ENCODE measurements at places on chromosomes 4 and X.

- no peak for DNase-seq
Measured at GRCh38 chr4:170137466-170137865, 47.7 kb upstream of the AADAT start.

- no peak for DNase-seq
Measured at GRCh38 chr4:108703370-108703769, 53.0 kb downstream of the OSTC start.

GRCh38 chr4:162016991-162017390 lies 146.8 kb downstream of the FSTL5 start:
- DNase-seq, result no peak

DNA sequence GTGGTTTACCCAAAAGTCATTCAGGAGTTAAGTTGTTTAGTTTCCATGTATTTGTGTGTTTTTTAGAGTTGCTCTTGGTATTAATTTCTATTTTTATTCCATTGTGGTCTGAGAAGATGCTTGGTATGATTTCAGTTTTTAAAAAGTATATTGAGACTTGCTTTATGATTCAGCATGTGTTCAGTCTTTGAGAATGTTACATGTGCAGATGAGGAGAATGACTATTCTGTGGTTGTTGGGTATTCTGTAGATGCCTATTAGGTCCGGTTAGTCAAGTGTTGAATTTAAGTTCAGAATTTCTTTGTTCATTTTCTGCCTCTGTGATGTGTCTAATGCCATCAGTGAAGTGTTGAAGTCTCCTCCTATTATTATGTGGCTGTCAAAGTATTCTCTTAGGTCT lies 249.4 kb downstream of the ARHGAP10 start:
- peak; percentile 34 for DNase-seq

GRCh38 chr4:1460967-1461868 lies 55.0 kb upstream of the NKX1-1 start:
- no peak for DNase-seq

GRCh38 chr4:59869056-59869455 lies 1331.1 kb upstream of the ADGRL3 start:
- no peak for DNase-seq

GRCh38 chr4:173226401-173226888 lies 57.8 kb downstream of the GALNT7 start:
- no peak for DNase-seq

GRCh38 chrX:98068024-98068580 lies 1184.4 kb downstream of the RPA4 start:
- no peak for DNase-seq

GRCh38 chrX:39688576-39689375 lies 409.0 kb downstream of the BCOR start:
- peak; percentile 59 for DNase-seq

DNA sequence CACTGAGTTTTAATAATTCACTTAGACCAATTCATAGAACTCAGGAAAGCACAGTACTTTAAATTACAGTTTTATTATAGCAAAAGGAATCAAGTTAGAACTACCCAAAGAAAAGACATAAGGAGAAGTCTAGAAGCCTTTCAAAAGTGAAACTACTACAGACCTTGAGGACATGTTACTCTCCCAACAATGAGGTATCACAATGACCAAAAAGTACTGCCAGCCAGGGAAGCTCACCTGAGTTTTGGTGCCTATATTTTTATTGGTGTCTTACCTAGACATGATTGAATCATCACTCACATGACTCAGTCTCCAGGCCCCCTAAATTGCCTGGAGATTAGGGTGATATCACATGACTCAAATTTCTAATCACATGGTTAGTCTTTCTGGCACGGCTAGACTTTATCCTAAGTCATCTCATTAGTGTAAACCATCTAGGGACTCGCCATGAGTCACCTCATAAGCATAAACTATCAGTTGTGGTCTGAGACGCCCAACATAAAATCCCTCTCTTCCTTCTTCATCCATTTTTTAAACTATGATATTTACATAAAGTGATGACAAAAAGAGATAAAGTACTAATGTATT lies 372.3 kb downstream of the TMA16 start:
- DNase-seq, result no peak

DNA sequence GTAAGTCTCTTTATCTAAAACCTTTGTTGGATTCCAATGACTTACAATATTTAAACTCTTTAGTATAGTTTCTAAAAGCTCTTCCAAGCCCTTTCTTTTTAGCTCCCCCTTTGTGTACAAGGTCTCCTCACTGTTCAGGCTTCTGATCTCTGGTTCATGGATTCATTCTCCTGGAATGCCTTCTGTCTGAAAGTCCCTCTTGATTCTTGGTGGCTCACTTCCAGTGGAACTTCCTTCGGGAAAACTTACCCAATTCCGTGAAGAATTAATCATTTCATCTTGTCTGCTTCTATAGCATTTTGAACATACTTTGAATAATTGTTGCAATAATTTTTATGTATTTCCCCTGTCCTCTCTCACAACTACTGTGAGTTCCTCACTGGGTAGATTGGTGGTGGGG lies 3.6 kb downstream of the ARHGAP24 start:
- no peak for DNase-seq

DNA sequence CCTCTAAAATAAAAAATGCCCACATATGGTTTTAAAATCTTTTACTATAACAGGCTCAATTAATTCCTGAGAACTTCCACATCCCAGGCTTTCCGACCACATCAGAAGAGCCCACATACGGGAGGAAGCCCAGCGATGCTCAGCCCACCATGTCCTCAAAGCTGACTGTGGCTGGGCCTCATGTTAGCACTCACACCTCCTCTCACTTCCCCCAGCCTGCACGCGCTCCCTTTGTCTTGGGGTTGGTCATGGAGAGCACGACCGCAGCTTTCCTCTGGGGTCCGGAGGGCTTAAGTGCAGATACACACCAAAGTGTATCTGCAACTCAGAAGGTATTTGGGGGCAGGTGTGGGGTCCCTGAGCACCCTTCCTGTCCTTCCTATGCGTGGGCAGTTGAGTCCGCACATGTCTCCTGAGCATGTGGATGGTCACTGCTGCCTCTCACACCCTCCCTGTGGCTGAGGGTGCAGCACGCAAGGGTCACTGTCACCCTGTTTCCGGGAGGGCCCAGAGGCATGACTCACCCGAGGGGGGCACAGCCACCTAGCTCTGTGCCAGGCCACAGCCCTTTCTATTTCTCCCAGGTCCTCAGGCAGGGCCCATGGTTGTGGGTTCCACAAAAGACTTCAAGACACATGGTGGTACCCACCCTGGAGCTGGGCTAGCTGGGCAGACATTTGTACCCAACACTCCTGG lies 21.2 kb downstream of the WDR1 start:
- no peak for DNase-seq

DNA sequence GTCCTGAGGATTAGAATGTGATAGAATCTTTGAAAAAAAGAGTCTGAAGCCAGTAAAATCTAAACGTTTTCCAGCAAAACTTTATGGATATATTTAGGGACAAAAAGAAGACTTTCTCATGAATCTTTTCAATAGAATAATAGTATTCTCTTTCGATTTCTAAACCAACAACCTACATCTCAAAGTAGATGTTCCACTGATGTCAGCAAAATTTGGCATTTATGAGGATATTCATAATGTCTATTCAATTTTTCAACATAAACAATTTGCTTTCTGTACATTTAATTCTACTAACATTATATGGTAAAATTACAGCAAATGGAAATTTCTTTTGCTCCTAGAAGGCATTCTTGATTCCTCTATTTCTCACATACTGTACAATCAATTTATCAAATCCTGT lies 886.5 kb downstream of the CENPC start:
- DNase-seq, result no peak

DNA sequence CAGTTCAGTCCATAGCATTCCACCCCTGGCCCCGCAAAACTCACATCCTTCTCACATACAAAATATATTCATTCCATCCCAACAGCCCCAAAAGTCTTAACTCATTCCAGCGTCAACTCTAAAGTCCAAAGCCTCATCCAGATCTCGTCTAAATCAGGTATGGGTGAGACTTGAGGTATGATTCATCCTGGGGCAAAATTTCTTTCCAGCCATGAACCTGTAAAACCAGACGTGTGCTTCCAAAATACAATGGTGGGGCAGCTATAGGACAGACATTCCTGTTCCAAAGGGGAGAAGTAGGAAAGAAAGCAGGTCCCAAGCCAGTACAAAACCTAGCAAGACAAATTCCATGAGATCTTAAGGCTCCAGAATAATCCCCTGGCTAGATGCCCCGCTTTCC lies 76.9 kb downstream of the CLDN34 start:
- DNase-seq, result no peak

DNA sequence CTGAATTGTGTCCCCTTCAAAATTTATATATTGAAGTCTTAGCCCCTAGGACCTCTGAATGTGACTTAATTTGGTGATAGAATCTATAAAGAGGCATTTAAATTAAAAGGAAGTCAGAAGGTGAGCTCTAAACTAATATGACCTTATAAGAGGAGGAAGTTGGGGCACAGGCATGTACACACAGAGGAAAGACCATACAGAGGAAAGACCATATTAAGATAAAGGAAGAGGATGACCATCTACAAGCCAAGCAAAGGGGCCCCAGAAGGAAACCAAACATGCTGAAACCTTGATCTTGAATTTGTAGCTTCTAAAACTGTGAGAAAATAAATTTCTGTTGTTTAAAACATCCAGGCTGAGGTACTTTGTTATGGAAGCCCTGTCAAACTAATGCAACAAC lies 26.9 kb upstream of the CYBB start:
- no peak for DNase-seq

DNA sequence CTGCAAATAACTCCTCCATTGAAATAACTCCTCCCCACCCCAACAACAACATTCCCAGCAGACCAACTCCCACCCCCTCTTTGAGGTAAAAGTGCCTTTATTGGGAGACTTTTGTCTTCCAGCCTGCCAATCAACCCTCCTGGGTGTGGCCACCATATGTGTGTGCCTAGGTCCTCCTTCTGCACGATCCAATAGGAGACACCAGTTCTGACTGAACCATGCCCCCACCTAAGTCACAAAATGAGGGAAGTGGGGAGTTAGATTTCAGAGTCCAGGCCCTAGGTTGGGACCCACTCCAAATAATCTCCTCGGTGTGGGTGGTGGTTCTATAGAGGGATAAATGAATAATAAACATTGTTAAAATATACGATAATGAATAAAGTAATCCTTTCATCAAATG lies 3.0 kb downstream of the PLP2 start:
- DNase-seq, result no peak

DNA sequence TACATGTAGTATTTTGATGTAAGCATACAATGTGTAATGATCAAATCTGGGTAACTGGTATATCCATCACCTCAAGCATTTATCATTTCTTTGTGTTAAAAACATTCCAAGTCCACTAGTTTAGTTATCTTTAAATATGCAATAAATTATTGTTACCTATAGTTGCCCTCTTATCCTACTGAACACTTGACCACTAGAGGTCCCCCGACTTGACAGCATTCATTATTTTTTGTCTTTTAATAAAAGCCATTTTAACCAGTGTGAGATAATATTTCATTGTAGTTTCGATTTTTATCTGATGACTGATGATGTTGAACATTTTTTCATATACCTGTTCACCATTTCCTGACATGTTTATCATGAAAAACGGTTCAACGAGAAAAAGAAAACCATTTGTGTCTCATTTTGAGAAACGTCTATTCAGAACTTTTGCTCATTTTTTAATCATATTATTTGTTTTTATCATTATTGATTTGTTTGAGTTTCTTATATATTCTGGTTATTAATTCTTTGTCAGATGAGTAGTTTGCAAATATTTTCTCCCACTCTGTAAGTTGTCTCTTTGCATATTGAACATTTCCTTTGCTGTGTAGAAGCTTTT lies 199.0 kb upstream of the CXXC4 start:
- DNase-seq, result no peak

DNA sequence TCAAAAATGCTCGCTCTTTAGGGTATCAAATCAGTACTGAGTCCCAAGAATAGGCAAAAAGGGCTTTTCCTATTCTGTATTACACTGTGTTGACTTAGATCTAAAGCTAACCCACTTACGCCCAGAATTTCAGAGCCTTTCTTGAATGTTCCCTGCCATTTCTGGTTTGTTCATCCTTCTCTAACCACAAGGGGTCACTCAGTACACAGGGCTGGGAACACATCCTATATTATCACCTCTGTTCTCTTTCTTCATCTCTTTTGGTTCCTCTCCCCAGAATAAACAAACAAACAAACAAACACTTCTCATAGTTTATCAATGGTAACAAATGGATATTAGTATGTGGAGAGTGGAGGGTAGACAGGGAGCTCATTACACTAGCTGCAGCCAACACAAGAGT lies 25.5 kb upstream of the MORC4 start:
- DNase-seq, result peak; percentile 24

GRCh38 chr4:14431155-14432134 lies 570.8 kb upstream of the CPEB2 start:
- DNase-seq, result peak; percentile 7

- no peak for DNase-seq
Measured at GRCh38 chrX:24515447-24515846, 50.4 kb downstream of the PDK3 start.

DNA sequence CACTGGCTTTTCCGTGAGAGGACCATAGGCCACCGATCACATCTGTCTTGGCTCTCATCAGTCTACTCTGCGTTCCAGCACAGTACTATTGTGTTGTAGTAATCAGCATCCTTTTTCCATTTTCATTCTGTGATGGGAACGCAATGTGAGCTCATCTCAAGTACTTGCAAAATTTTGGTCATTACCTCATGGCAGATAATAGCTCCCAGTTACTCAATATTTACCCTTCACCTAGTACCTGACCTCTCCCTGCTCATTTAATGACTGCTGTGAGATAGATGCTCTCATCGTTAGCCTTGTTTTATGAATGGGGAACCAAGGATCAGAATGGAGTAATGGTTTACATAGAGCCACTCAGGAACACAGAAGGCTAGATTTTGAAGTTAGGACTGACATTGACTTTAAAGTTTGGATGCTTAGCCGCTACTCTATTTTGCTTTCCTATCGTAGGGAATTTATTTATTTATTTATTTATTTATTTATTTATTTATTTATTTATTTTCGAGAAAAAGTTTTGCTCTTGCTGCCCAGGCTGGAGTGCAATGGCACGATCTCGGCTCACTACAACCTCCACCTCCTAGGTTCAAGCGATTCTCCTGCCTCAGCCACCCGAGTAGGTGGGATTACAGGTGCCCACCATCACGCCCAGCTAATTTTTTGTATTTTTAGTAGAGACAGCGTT lies 6.5 kb upstream of the GPR101 start:
- no peak for DNase-seq

DNA sequence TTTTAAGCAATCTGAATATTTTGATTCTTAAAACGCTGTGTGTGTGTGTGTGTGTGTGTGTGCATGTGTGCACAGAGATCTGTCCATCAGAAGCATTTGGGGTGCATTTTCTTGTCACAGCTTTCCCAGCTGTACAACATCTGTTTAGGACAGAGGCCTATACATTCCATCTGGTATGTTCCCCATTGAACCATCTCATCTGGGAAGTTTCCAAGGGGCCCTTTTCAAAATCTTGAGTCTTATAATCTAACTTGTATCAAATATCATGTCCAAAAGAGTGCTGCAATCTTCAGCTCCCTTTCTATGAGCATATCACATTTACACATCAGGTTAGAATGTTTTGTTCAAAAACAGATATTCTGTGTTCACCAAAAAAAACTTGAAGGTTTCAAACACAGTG lies 16.5 kb upstream of the MID1 start:
- no peak for DNase-seq

- no peak for DNase-seq
Measured at GRCh38 chr4:140720387-140721304, 35.5 kb downstream of the TBC1D9 start.

- no peak for DNase-seq
Measured at GRCh38 chr4:111630705-111631104, 514.5 kb upstream of the FAM241A start.

Measured in GM13977 (cell line).